ENCODE measurements at places on chromosomes 5 and 9. TPM values are rescaled to one million over a fixed set of nuclear protein-coding genes. Genes with fewer than 3 reads are reported as not detected.

The GHR gene
- 15.2 TPM for total RNA-seq

The PCDHGB2 gene
- total RNA-seq: 1.5 TPM

The MEIKIN gene
- total RNA-seq: not detected

DNA sequence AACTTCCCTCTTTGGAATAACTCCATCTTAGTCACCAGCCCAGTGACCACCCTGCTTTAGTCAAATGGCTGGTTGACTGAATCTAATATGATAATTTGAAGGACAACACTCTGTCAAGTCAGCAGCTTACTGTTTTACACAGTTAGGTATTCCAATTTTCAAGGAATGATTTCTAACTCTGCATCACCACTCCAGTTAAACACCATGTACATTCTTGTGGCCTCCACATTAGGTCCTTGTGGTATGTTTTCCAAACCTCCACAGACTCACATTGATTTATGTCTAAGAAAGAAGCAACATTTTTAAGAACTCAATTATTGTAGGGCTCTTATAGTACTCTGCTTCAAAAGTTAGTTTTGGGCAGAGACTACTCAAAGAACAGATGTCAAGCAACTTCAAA, 110.7 kb downstream of the TLE1 start:
- H3K27me3 ChIP-seq: no peaks in the 10 kb centered on the region
- no peak overlapping the region for H3K27ac ChIP-seq
- no peaks in the 10 kb centered on the region for H3K4me1 ChIP-seq
- DNase-seq: no peak
- no peak overlapping the region for H3K4me3 ChIP-seq

- no peak overlapping the region for H3K27ac ChIP-seq
- DNase-seq: no peak
- no peaks in the 10 kb centered on the region for H3K4me1 ChIP-seq
Measured at GRCh38 chr9:22065431-22066200, 56.5 kb upstream of the CDKN2B start.

DNA sequence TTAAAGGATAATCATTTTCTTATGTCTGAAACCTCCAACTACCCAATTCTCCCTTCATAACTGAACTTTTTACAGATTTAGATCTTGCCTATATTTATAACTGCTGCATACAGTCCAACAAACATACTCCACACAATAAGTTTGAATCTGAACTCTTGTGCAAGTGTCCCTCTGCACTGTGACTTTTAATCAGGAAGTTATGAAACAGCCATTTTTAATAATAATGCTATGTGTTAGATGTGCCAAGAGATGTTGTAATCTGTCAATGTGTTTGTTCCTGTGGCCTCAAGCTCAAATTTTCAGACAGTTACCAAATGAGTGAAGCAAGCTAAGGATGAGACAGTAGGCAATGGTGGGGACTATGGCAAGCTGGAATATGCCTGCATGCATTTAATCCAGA, 57.6 kb upstream of the MTAP start:
- H3K4me3 ChIP-seq: no peak overlapping the region
- no peaks in the 10 kb centered on the region for H3K36me3 ChIP-seq
- H3K4me1 ChIP-seq: no peaks in the 10 kb centered on the region

The PRLR gene
- 1.1 TPM for total RNA-seq

DNA sequence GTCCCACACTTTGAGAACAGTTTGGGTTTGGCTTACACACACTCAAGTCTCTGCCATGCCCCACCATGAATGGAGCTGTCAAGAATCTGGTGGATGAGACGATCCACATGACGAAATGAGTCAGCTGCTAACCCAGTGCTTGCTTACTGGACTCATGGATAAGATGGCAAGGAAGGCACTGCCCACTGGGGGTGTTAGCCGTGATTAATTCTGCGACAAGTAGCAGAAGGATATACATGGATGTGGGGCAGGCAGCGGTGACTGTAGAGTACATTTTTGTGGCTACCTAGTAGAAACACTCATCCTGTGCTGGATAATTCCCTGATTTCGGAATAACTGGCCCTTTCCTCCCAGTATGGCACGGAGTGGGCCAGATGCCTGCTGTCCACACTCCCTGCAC, 77.5 kb downstream of the SPATA31C2 start:
- H3K27me3 ChIP-seq: no peaks in the 10 kb centered on the region
- H3K4me3 ChIP-seq: no peak overlapping the region
- no peaks in the 10 kb centered on the region for H3K36me3 ChIP-seq
- H3K27ac ChIP-seq: no peak overlapping the region
- no peaks in the 10 kb centered on the region for H3K4me1 ChIP-seq
- no peak for DNase-seq

DNA sequence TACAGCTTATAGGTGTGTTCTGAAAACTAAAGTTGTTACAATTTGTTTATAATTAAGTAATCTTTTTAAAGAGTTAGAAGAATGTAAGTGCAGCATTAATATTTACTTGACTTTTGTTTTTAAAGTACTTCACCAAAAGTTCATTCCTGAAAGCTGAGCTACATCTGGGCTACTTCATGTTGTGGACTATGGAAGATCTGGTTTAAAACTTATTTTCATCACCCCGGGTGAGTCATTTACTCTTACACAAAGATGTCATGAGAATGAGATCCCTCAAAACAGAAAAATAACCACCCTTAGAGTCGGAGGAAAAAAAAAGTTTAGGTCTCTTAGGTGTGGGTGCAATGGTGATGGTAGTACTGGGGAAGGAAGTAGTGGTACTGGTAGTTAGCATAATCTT, 5.1 kb downstream of the POU5F2 start:
- H3K27ac ChIP-seq: no peak overlapping the region
- H3K4me3 ChIP-seq: no peak overlapping the region
- H3K36me3 ChIP-seq: peaks cover 3% of the 10 kb centered on the region

The SOHLH1 gene
- total RNA-seq: not detected

GRCh38 chr5:65721050-65721719, 724 bp downstream of the SGTB start:
- H3K4me1 ChIP-seq: peaks cover 5% of the 10 kb centered on the region
- DNase-seq: peak; percentile 88
- H3K27ac ChIP-seq: peak overlapping the region; percentile 79
- H3K27me3 ChIP-seq: no peaks in the 10 kb centered on the region

- no peaks in the 10 kb centered on the region for H3K27me3 ChIP-seq
- H3K4me1 ChIP-seq: no peaks in the 10 kb centered on the region
- DNase-seq: no peak
- H3K27ac ChIP-seq: no peak overlapping the region
- no peak overlapping the region for H3K4me3 ChIP-seq
Measured at GRCh38 chr9:96299823-96300222, 2.2 kb downstream of the HSD17B3 start.

GRCh38 chr9:136182850-136183422, 22.0 kb downstream of the LHX3 start:
- H3K4me1 ChIP-seq: no peaks in the 10 kb centered on the region
- peaks cover 52% of the 10 kb centered on the region for H3K27me3 ChIP-seq
- no peaks in the 10 kb centered on the region for H3K36me3 ChIP-seq
- H3K4me3 ChIP-seq: no peak overlapping the region
- DNase-seq: no peak

The KLHL9 gene
- total RNA-seq: 22.5 TPM

GRCh38 chr5:142548739-142549275, 137.1 kb downstream of the FGF1 start:
- H3K27ac ChIP-seq: no peak overlapping the region
- peak; percentile 92 for DNase-seq
- H3K4me3 ChIP-seq: no peak overlapping the region
- H3K36me3 ChIP-seq: no peaks in the 10 kb centered on the region

DNA sequence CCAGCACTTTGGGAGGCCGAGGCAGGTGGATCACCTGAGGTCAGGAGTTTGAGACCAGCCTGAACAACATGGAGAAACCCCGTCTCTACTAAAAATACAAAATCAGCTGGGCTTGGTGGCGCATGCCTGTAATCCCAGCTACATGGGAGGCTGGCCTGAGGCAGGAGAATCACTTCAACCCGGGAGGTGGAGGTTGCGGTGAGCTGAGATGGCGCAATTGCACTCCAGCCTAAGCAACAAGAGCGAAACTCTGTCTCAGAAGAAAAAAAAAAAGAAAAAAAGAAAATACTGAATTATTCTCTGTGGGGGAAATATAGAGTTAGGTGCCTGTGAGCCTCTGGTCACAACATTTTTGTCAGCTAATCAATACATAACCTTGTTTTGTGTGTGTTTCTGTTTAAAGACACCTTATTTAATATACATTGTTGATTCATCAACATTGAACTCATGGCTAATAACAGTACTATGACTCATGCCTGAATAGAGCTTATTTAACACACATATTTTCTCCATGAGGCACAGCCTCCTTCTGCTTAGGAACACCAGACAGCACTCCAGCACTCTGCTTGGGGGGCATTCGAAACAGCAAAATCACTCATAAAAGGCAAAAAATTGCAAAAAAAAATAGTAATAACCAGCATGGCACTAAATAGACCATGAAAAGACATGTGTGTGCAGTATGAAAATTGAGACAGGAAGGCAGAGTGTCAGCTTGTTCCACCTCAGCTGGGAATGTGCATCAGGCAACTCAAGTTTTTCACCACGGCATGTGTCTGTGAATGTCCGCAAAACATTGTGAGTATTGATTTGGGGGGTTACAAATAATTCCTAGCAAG, at the start of gene IL31RA:
Gene IL31RA, plus strand, starts transcription at position 519 of the 836 bp plus-strand sequence. Its CDS starts 214 bp downstream, at position 733.
- H3K27me3 ChIP-seq: no peaks in the 10 kb centered on the region
- no peak within 1 kb of the TSS for H3K27ac ChIP-seq
- peak; percentile 16 for DNase-seq
- no peaks in the 10 kb centered on the region for H3K36me3 ChIP-seq
- no peak within 1 kb of the TSS for H3K4me3 ChIP-seq

DNA sequence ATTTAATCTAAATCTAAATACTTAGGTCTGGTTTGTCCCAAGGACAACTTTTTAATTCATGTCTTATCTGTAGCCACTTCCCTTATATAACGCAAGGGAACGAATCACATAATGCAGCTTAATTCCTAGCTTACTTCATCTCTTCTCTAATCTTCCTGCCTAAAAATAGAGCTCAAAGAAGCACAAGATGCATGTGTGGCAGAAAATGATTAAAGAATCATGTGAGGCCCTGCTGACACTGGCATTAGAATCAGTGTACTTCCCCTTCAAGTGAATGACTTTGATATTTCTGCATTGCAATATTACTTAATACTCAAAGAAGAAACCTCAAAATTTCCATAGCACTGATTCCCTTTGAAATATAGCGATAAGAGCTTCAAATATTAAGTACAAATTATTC, 317.9 kb upstream of the FTMT start:
- no peak overlapping the region for H3K4me3 ChIP-seq
- H3K36me3 ChIP-seq: no peaks in the 10 kb centered on the region
- no peak overlapping the region for H3K27ac ChIP-seq
- no peaks in the 10 kb centered on the region for H3K27me3 ChIP-seq
- H3K4me1 ChIP-seq: no peaks in the 10 kb centered on the region

DNA sequence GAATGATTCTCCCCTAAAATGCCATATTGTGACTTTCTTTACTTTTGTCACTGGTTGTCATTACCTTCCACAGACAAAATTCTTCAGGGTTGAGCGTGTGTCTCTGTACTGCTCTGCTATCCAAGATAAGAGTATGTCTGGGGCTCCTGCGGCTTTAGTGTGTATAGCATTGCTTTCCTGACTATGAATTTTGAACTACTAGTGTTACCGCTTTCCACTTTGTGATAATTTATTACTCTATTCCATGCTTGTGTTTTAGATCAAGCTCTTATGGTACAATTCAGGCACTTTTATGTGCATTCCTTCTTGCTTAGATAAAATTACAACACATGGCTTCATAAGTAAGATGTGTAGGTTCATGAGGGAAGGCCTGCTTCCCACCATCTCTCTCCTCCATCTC, 51.5 kb upstream of the MEF2C start:
- H3K27me3 ChIP-seq: no peaks in the 10 kb centered on the region
- no peak overlapping the region for H3K4me3 ChIP-seq
- no peaks in the 10 kb centered on the region for H3K4me1 ChIP-seq
- DNase-seq: no peak

GRCh38 chr5:172941067-172941516, 18.1 kb upstream of the RPL26L1 start:
- H3K36me3 ChIP-seq: peaks cover 62% of the 10 kb centered on the region
- H3K27ac ChIP-seq: peak overlapping the region; percentile 74
- no peaks in the 10 kb centered on the region for H3K27me3 ChIP-seq
- no peak for DNase-seq
- no peak overlapping the region for H3K4me3 ChIP-seq
- H3K4me1 ChIP-seq: peaks cover 22% of the 10 kb centered on the region

Measured in muscle of leg (tissue), 16 donors.